Tracheal epithelial cell (primary cell): ENCODE measurements at places on chromosomes 6 and 20. TPM values are rescaled to one million over a fixed set of nuclear protein-coding genes. Genes with fewer than 3 reads are reported as not detected.

The RGS17 gene
- 3.4 and 3.6 TPM in 2 replicates for total RNA-seq

The HLA-DMA gene
- 1.2 and 1.5 TPM in 2 replicates for total RNA-seq

The OLIG3 gene
- not detected in 2 replicates for total RNA-seq

The THBS2 gene
- total RNA-seq, result 0.85 and 10.6 TPM in 2 replicates

The LAMA2 gene
- total RNA-seq, result 0.21 and 0.24 TPM in 2 replicates

The ACSS1 gene
- total RNA-seq, result 2.2 and 2.6 TPM in 2 replicates

The PROKR2 gene
- total RNA-seq, result not detected in 2 replicates

The DLL1 gene
- total RNA-seq, result 1.7 and 1.9 TPM in 2 replicates

The TLDC2 gene
- total RNA-seq, result 0.24 TPM in 1 of 2 replicates, not detected in the other

The ADTRP gene
- total RNA-seq, result 6.5 and 12.8 TPM in 2 replicates

The TBC1D20 gene
- total RNA-seq, result 31.5 and 36.1 TPM in 2 replicates

The DEFB132 gene
- total RNA-seq, result not detected in 2 replicates

The TRIM15 gene
- under 0.01 TPM in 1 of 2 replicates, not detected in the other for total RNA-seq

The RBM12 gene
- total RNA-seq, result 43.5 and 47.2 TPM in 2 replicates

The FABP7 gene
- not detected in 2 replicates for total RNA-seq

The DHX35 gene
- total RNA-seq, result 7.0 and 8.7 TPM in 2 replicates

The TMEM200A gene
- total RNA-seq, result under 0.01 and 0.96 TPM in 2 replicates

The TAF8 gene
- 14.5 and 15.8 TPM in 2 replicates for total RNA-seq
